ENCODE measurements at places on chromosomes 3 and 15.

DNA sequence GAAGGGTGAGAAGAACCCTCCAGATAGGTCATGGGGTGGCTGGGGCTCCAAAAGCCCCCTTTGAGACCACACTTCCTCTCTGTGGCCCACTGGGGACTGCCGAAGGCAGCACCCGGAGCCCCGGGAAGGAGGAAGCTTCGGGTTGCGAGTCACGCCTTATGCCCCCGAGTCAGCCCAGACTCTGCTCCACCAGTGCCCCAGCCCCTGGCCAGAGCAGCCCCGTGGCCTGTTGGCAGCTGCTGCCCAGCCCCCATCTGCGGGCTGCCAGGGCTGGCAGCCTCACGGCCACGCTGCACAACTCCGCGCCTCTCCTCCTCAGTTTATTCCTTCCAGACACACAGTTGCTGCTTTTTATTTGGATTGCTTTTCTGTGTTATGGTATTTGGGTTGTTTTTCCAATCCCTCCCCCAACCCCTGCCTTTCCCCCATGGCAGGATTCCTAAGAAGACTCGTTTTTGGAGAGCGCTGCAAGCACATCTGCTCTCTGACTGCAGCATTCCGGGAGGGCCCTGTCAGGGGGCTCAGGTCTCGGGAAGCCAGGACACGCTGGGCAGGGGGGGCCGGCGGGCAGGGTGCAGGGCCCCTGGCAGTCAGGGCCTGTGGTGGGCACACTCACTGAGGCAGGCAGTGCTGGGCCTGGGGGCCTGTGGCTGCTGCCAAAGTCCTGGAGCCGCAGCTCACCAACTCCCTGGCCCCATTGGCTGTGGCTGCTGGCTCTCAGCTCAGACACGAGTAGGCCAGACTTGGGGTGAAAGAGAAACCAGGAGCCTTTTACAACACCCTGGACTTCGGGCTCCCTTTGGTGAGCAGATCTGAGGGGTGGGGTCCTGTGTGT is 20.2 kb downstream of the MAGEF1 start:
- H3K27me3 ChIP-seq, result peaks cover 2% of the 10 kb centered on the region
- H3K36me3 ChIP-seq, result no peaks in the 10 kb centered on the region
- H3K4me1 ChIP-seq, result peaks cover 4% of the 10 kb centered on the region
- no peak for DNase-seq
- no peak overlapping the region for H3K27ac ChIP-seq

DNA sequence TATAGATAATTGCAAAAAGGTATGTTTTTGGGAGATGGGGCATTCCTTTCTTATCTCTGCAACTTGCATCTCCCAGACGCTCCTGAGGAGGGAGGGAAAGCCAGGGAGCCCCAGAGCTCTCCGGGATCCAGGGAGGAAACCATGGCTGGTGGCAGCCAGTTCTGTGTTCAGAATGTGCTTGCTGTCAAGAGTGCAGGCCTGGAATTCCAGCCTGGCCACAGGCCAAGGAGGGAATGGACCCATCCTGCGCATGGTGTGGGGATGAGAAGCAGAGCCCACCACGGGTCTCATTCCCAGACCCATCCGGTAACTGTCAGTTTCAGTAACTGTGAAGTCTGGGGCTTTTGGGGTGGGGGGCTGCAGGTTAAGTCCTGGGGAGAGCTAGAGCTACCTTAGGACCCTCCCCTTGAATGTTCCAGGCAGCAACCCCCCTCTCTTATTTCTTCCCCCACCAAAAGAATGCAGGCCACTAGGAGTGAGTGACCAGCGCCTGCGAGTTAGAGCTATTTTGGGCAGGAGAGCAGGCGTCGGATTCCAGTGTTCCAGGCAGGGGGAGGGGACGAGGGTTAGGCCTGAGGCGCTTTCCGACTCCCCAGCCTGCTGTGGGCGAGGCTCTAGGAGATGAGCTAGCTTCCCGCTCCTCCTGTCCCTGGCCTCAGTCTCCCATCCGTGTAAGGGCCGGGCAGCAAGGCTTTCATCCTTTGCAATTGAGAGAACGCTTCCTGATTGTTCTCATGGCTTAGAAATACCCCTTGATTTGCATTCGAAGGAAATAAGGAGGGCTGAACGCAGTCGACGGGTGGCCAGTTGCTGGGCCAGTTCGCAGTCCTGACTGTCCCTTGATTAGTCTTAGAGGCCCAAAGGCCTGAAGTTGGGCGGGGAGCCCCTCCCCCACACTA is 781 bp upstream of the DAG1 start:
- no peaks in the 10 kb centered on the region for H3K27me3 ChIP-seq
- H3K36me3 ChIP-seq, result no peaks in the 10 kb centered on the region
- peak overlapping the region; percentile 93 for H3K27ac ChIP-seq
- DNase-seq, result no peak
- H3K4me1 ChIP-seq, result peaks cover 34% of the 10 kb centered on the region
- H3K4me3 ChIP-seq, result peak overlapping the region; percentile 91

- H3K4me1 ChIP-seq, result peaks cover 8% of the 10 kb centered on the region
- no peak for DNase-seq
- no peak overlapping the region for H3K27ac ChIP-seq
- H3K36me3 ChIP-seq, result no peaks in the 10 kb centered on the region
- H3K4me3 ChIP-seq, result no peak overlapping the region
- H3K27me3 ChIP-seq, result no peaks in the 10 kb centered on the region
Measured at GRCh38 chr15:67050062-67050461, 15.3 kb upstream of the SMAD3 start.

DNA sequence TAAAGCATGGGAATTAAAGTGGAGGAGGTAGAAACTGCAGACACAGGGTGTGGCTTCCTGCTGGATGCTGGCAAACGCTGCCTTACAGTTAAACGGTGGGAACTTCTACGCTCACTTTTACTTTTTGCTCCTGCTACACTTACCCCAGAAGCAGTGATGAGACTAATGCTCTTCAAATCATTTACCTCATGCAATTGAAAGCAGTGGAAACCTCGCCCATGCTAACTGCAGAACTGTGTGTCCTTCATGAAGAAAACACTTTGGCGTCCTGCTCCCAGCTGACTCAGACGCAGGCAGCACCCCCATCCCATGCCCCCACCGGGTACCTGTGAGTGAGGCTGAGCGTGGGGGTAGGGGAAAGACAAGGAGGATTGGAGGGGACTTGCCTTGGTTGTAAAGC is 31.8 kb downstream of the UPK1B start:
- H3K27ac ChIP-seq, result peak overlapping the region; percentile 29
- H3K36me3 ChIP-seq, result peaks cover 14% of the 10 kb centered on the region
- no peak for DNase-seq

DNA sequence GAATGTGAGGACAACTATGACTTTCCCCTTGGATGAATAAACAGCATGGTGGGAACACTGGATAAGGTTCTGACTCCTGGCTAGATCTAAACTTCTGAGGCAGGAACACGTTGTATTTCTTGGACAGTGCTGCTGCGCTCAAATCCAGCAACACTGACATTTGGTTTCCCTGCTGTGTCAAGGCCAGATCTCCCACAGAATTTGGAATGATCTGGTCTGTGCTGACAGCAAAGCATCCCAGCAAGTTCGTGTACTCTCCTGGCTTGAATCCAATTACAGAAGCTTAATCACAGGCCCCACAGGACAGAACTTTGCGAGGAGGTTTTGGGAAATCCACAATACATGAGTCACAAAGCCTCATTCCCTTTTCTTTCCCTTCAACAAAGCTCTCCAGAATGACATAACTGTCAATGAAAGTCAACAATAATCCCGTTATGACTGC is 92.5 kb downstream of the ADAMTS9 start:
- H3K4me1 ChIP-seq, result no peaks in the 10 kb centered on the region
- no peak overlapping the region for H3K27ac ChIP-seq
- no peak overlapping the region for H3K4me3 ChIP-seq

DNA sequence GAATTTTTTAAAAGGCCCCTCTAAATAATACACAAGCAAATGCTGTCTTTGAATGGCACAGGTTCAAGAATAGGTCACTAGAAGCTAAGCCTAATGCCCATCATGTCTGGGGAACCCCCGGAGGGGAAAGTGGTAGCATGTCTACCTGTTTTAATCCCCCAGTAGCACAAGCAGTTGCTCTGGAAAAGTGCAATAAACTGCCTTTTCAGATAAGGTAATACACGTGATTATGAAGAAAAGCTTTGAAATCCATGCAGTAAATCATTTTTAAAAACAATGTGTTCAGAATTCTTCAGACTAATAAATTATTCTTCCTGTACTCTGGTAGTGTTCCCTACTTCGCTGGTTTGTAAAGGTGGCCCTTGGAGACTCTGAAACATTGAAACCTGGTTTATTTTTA is 922.2 kb downstream of the ROBO1 start:
- no peak for DNase-seq
- H3K27ac ChIP-seq, result no peak overlapping the region
- H3K27me3 ChIP-seq, result no peaks in the 10 kb centered on the region
- no peaks in the 10 kb centered on the region for H3K36me3 ChIP-seq

DNA sequence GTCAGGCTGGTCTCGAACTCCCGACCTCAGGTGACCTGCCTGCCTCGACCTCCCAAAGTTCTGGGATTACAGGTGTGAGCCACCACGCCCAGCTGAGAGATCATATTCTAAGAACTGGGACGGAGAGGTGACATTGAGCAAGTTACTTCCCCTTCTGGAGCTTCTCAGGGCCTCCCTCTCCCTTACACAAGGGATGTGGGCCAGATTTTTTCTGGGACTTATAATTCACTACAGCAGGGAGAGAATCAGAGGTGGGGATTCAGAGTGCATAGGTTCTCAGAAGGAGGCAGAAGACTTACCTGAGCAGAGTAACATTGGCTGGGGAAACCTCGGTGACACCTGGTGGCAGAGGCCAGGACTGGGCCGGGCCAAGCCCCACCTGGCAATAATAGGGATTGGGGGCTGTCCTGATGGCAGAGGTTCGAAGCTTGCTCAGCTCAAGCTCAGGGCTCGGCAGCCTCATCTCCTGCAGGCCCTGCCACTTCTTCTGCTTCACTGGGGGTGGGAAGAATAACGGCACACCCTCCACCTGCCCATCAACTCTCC is 6.8 kb downstream of the LTK start:
- peaks cover 10% of the 10 kb centered on the region for H3K4me1 ChIP-seq
- H3K4me3 ChIP-seq, result no peak overlapping the region
- DNase-seq, result no peak
- H3K36me3 ChIP-seq, result no peaks in the 10 kb centered on the region
- no peak overlapping the region for H3K27ac ChIP-seq

DNA sequence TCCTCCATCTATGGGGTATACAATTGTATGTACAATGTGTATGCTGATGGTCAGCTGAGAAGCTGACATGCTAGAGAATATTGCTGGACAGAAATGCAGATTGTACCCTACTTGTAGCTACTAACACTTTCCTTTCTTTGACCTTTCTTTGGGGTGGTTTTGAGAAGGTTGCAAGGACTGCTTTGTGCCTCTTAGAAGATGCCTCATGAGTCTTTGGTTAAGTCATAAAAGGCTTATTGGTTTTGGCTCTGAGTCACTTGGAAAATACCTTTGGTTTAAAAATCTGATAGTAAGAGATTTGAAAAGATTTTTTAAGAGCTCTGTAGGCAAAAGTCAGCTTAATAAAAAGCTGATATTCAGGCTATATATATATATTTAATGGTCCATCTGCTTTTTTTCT is 71.5 kb downstream of the ZMAT3 start:
- peaks cover 11% of the 10 kb centered on the region for H3K36me3 ChIP-seq
- H3K4me1 ChIP-seq, result no peaks in the 10 kb centered on the region
- no peak for DNase-seq
- no peak overlapping the region for H3K27ac ChIP-seq
- no peak overlapping the region for H3K4me3 ChIP-seq

- no peak for DNase-seq
- no peak overlapping the region for H3K4me3 ChIP-seq
- no peaks in the 10 kb centered on the region for H3K27me3 ChIP-seq
- H3K36me3 ChIP-seq, result no peaks in the 10 kb centered on the region
Measured at GRCh38 chr15:98139337-98139736, 178.8 kb downstream of the ARRDC4 start.

DNA sequence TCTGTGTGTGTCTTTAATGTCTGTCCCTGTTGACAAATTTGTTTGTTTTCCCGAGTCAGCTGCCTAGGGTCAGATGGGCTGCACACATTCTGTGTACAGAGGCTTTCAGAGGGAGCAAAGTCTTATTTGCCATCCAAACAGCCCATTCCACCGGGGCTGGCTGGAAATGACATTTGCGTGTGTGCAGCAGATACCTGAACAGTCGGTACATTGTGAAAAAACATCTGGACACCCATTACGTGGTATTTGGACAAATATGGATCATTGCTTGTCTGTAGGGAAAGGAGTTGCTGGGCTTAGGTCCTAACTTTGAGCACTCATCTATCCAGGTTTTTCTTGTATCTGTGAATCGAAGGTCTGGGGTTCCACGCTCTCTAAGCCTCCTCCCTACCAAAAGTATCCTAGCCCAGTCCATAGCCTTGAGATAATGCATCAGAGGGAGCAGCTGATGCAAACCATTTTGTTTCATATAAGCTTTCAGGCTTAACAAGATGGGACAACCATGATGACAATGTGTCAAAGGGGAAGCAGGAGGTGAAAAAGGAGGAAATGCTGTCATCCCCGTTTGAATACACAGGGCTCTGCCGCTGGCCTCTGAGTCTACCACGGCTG is 22.2 kb upstream of the CMTM8 start:
- H3K4me1 ChIP-seq, result peaks cover 1% of the 10 kb centered on the region
- H3K4me3 ChIP-seq, result no peak overlapping the region
- no peak overlapping the region for H3K27ac ChIP-seq
- DNase-seq, result no peak

GRCh38 chr3:6287088-6287875 is 573.6 kb upstream of the GRM7 start:
- H3K36me3 ChIP-seq, result no peaks in the 10 kb centered on the region
- H3K4me1 ChIP-seq, result peaks cover 2% of the 10 kb centered on the region
- DNase-seq, result no peak
- no peak overlapping the region for H3K27ac ChIP-seq
- H3K27me3 ChIP-seq, result no peaks in the 10 kb centered on the region

DNA sequence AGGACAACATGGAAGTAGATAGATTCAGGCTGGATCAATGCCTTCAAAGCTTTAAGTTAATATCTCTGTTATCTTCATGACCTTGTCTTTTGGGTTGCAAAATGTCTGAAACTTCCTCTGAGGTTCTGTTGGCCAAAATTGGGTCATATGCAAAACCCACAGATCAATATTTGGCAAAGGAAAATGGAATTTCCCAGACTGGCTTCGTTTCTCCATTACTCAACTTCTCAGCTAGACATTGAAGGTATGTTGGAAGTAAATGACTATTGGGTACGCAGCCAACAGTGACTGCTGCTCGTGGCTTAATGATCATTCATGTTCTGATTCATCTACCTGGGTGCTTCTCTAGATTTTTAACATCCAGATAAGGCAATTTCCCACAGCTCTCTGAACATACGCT is 675.4 kb upstream of the SGO1 start:
- no peaks in the 10 kb centered on the region for H3K27me3 ChIP-seq
- no peak for DNase-seq
- no peak overlapping the region for H3K27ac ChIP-seq
- no peaks in the 10 kb centered on the region for H3K36me3 ChIP-seq
- no peak overlapping the region for H3K4me3 ChIP-seq

- no peaks in the 10 kb centered on the region for H3K36me3 ChIP-seq
- H3K27ac ChIP-seq, result no peak overlapping the region
- DNase-seq, result no peak
- H3K4me1 ChIP-seq, result no peaks in the 10 kb centered on the region
Measured at GRCh38 chr3:59116233-59116537, 66.4 kb upstream of the CFAP20DC start.
